ENCODE measurements at places on chromosomes 13 and 19. TPM values are rescaled to one million over a fixed set of nuclear protein-coding genes. Genes with fewer than 3 reads are reported as not detected.

The ARHGAP45 gene
- 4.7 TPM for total RNA-seq

The DCT gene
- 0.12 TPM for total RNA-seq

The CAPN12 gene
- total RNA-seq: 0.08 TPM

The TMEM255B gene
- total RNA-seq: 3.0 TPM

The FOXA3 gene
- not detected for total RNA-seq

The ZNF534 gene
- total RNA-seq: not detected

The SUGT1 gene
- 19.4 TPM for total RNA-seq

All from smooth muscle cell of the coronary artery (primary cell).